ENCODE measurements at places on chromosomes 5 and 9. TPM values are rescaled to one million over a fixed set of nuclear protein-coding genes. Genes with fewer than 3 reads are reported as not detected.

ARSB gene
- total RNA-seq: 16.3 TPM

ANKRD31 gene
- total RNA-seq: 0.09 TPM

OR13C9 gene
- total RNA-seq: not detected

ADAMTS19 gene
- not detected for total RNA-seq
